Fibroblast of the aortic adventitia (primary cell): ENCODE measurements at places on chromosomes 4 and X. TPM values are rescaled to one million over a fixed set of nuclear protein-coding genes. Genes with fewer than 3 reads are reported as not detected.

- peak; percentile 91 for DNase-seq
Measured at GRCh38 chrX:131816551-131817136, 206.5 kb upstream of the STK26 start.

GRCh38 chr4:653080-653821 lies 20.8 kb downstream of the ATP5ME start:
- no peak for DNase-seq

The CDX4 gene
- not detected in 2 replicates for total RNA-seq

DNA sequence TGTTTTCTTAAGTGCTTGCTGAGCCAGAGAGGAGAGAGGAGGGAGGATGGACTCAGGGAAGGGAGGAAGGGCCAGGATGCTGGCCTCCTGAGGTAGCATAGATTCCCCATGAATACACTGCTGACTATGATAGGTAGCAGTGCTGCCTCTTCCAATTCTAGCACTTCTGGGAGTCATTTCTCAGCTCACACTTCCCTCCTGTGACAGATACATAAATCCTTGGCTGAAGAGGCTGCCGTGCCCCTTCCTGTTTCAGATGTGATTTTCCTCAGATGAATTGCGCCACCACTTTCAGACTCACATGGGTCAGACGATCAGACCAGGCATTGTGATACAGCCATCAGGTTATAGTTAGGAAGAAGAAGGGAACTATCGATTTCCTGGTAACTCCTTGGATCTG lies 22.4 kb downstream of the TSC22D3 start:
- DNase-seq: no peak

GRCh38 chr4:173522951-173523395 lies 7.1 kb downstream of the HAND2 start:
- peak; percentile 72 for DNase-seq

The CXCL3 gene
- 0.09 TPM in 1 of 2 replicates, not detected in the other for total RNA-seq

The TMSB15A gene
- 1.4 TPM in 1 of 2 replicates, not detected in the other for total RNA-seq

GRCh38 chr4:29553846-29554245 lies 1166.3 kb upstream of the PCDH7 start:
- no peak for DNase-seq

The VSIG4 gene
- not detected in 2 replicates for total RNA-seq

The HSD17B13 gene
- 0.18 TPM in 1 of 2 replicates, not detected in the other for total RNA-seq

DNA sequence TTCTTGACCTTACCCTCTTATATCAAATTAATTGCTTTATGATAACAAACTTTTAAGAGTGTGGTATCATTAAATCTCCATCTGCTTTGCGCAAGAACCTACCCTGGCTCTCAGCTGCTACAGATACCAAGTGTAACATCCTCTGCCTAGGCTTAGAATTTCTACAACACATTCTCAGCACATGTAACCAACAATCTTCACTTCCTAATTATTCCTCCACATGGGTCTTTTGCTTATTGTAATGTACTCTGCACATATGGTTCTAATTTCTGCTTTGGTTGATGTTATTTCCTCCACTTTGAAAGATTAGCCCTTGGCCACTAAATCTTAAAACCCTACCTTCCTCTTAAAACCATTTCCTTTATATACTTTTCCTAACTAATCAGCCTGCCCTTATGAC lies 242.4 kb downstream of the ARHGAP24 start:
- peak; percentile 58 for DNase-seq

GRCh38 chrX:154592505-154592904 lies 7.6 kb downstream of the CTAG1A start:
- DNase-seq: no peak

DNA sequence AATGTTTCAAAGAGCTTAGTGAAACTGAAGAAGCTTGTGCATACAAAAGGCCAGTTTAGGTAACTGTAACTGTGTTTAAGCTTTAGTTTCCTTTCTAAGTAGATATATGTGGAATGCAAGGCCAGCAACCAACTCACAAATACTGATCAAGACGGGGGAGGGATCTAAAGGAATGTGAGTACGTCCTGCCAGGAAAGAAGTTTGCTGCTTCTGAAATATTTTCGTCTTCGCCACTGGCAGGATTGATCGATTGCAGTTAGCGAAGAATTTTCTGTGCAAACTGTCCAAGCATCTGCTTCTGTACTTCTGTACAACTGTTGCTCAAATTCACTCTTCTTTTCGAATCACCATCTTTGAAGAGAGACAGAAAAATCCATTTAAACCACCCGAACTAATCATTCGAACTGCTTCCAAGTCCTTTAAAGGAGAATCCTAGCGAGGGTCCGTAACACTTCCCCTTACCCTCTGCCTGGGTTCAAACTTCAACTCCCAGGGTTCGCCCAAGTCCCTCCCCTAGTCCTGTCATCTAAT lies 373 bp upstream of the INTS6L start:
- DNase-seq: peak; percentile 72

GRCh38 chrX:44903830-44904530 lies 31.0 kb downstream of the KDM6A start:
- no peak for DNase-seq
